ENCODE measurements at places on chromosomes 5 and 9.

DNA sequence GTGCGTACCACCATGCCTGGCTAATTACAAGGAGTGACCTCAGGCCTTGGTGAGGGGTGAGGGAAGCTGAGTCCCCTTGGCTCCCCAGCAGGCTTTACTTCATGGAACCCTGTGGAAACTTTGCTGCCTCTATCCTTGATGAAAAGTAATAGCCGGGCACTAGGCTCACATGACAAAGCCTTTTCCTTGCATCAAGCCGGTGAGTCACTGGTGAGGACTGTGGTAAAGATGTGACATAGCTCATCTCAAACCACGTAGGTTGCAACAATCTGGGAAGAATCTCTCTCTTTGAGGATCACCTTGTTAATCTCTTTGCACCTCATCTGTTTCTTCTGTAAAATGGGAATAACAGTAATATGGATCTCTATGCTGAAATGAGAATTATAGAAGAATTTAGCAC is 116.3 kb upstream of the SLC25A48 start:
- DNase-seq = peak; percentile 78

GRCh38 chr9:20353524-20353923 is 268.8 kb downstream of the MLLT3 start:
- no peak for DNase-seq

- no peak for DNase-seq
These were observed 9.0 kb downstream of the FOXB2 start for GRCh38 chr9:77028478-77028877.

GRCh38 chr9:106644661-106645060 is 218.3 kb upstream of the ZNF462 start:
- DNase-seq = no peak

DNA sequence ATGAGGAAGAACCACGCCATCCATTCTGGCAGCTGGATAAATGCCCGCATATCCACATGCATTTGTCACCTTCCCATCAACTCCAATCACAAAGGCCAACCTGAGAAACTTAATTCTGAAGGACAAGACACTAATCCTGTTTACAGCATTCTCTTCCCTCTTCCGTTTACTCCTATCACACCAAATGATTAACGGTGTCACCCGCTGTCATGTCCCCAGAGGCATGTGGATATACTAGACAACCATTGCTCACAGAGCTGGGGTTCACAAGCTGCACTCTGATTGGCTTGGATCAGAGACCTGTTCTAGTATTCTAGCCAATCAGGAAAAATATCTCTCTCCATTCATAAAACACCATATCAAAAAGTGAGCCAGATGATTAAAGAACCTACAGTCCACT is 3.6 kb downstream of the MACROH2A1 start:
- no peak for DNase-seq

DNA sequence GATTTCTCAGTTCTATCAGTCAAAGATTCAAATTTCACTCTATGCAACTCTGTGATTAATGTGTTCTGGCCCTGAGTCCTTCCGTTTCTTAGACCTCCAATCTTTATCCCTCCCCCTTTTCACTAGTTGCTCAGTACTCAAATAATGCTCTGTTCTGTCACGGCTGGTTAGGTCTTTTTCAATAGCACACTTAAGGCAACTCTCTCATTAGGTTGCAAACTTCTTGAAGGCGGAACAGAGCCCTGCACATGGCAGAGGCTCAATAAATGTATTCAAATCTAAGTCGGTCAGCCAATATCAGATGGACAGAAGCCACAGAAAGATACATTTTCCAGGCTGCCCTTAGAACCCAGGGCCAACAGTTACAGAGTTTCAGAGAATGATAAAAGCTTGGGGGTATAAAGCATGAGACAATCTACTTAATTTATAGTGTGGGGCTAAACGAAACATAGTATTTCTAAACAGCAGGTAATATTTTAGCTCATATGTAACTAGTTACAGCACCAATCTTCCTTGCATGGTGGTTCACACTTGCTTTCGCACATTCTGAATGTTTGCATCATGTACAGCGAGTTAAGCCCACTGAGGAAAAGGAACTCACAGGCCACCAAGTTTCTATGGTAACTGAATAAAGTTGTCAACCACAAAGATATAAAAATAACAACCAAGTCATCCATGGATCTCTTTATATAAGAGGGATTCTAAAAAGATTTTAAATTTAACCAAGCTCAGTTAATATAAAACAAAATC is 67.1 kb upstream of the GOLPH3 start:
- DNase-seq = no peak

DNA sequence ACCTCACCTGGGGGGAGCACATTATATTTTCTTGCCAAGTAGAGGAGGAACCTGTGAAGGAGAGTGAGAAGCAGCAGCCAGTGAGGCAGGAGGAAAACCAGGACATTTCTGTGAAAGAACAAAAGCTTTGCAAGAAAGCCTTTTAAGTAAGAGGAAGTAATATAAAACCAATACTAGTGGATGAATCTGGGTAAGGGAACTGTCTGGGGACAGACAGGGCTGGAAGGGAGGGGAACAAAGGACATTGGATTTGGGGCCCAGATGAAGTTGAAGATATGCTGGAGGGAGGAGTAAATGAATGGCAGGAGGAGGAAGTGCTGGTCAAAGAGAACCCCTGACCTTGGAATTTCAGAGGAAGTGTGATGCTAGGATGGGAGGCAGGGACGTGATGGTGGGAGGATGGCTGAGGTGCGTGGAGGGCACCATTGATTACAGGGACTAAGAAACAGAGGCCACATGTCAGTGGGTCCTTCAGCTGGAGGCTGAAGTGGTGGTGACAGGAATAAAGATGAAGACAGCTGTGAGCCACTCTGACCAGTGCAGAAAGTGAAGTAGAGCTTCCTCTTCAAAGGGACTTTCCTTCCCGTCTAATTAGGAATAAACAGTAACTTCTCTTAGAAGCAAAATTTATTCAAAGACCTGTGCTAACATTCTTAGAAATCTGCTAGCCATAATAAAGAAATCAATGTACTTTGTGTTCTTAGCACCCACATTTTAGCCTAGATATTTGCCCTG is 43.5 kb upstream of the FABP6 start:
- no peak for DNase-seq

DNA sequence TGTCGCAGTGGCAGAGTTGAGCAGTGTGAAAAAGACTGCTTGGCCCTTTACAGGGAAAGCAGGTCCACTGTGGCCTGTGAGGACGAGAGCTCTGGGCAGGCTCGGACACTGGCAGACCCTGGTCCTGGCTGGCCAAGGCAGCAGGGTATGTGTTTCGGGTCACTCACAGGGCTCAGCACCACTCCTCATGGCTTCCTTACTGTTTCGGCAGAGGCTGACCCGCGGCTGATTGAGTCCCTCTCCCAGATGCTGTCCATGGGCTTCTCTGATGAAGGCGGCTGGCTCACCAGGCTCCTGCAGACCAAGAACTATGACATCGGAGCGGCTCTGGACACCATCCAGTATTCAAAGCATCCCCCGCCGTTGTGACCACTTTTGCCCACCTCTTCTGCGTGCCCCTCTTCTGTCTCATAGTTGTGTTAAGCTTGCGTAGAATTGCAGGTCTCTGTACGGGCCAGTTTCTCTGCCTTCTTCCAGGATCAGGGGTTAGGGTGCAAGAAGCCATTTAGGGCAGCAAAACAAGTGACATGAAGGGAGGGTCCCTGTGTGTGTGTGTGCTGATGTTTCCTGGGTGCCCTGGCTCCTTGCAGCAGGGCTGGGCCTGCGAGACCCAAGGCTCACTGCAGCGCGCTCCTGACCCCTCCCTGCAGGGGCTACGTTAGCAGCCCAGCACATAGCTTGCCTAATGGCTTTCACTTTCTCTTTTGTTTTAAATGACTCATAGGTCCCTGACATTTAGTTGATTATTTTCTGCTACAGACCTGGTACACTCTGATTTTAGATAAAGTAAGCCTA is 15.7 kb downstream of the SQSTM1 start:
- DNase-seq = no peak

DNA sequence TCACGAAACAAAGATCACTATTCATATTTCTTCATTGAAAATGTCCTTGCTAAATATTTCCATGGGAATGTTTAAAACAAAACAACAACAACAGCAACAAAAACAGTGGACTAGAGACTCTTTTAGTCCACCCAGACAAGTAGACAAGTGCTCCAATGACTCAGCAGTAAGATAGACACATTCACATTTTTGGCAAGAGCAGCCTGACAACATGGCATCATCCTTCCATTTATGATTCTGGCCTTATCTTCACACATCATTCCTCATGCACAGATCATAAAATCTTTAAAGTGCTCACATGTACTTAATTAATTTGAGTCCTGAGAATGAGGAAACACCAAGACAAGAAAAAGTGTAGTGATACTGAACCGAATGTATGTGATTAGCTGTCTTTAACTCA is 132.6 kb upstream of the PDE4D start:
- peak; percentile 91 for DNase-seq

DNA sequence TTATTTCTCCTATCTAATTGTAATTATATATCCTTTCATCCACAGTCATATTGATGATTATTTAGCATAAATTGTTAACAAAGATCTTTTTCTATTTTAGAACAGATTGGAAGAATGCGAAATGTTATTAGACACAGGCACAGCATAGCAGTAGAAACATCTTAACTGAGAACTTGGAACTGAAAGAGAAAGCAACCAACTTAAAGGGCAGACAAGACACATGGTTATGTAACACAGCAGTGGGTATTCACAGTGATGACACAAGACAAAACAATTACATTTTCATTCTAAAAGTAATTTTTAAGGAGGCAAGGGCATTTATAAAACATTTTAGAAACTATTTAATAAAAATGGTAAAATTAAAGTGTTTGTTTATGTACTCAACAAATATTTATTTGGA is 57.7 kb upstream of the MEF2C start:
- DNase-seq = no peak

- peak; percentile 14 for DNase-seq
These were observed 40.7 kb upstream of the RNU6ATAC start for GRCh38 chr9:134204991-134205578.

DNA sequence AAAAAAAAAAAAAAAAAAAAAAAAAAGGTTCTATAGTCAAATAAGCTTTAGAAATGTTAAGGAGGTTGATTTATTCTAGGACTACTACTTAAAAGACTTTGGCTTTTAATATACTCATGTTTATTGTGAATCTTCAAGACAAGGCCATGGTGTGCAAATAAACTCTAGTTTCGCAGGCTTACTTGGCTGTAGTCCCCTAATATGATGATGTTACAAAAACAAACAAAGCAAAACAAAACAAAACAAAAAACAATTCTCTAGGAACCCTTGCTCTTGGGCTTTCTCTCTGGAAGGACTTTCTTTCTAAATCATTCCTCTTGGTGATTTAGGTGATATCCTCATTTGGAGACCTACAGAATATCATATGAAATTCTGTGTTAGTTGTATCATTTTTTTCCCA is 172.0 kb downstream of the GDNF start:
- DNase-seq = no peak

DNA sequence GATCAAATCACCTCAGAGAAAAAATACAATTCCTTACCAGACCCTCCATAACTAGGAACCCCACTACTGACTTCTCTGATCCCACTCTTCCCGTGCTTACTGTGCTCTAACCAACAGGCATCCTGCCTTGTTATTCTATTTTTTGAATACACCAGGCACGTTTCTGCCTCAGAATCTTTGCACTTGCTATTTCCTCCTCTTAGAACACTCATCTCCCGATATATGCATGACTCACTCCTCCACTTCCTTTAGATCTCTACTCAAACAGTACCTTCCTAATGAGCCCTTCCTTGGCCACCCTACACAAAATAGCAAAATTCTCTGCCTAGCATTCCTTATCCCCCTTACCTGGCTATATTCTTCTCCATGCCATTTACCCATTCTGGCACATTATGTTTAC is 43.9 kb downstream of the MAPKAP1 start:
- peak; percentile 48 for DNase-seq

GRCh38 chr9:113701774-113702755 is 174.0 kb upstream of the ZNF618 start:
- no peak for DNase-seq

DNA sequence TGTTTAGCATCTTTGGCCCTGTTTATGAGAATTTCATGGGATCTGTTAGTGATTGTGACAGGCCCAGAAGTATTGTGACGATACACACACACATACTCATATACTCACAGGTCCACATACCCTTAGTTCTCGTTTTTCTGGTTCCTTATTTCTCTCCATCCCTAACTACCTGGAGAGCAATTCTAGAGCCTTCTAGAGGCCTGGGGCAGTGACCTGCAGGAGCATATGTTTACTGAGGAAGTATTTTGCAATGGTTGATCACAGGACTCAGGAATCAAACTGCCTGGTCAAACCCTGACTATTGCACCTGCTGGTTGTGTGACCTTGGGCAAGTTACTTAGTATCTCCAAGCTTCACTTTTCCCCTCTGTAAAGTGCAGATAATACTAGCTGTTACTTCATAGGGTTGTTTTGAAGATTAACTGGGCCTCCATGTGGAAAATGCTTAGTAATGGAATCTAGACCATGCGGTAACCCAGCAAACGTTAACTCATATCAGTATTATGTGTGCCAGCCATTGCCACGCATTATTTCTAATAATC is 8.7 kb downstream of the PAPPA start:
- no peak for DNase-seq

- DNase-seq = no peak
These were observed 62.2 kb downstream of the NTRK2 start for GRCh38 chr9:84731696-84732095.

DNA sequence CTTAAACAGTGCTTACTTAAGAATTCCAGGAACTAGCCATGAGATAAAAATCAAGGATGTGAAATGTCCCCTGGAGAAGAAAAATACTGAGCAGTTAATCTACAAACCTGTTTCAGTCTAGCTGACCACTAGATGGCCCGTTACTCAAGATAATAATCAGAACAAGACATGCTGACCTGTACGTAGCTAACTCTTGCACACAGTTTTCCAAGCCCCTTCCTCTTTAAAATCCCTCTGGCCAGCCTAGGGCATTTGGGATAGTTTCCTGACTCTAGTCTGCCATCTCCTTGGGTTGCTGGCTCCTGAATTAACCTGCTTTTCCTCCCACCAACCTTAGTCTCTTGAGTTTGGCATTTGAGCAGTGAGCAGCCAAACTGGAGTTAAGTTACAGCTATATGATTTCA is 59.2 kb upstream of the TRAF1 start:
- DNase-seq = peak; percentile 46

DNA sequence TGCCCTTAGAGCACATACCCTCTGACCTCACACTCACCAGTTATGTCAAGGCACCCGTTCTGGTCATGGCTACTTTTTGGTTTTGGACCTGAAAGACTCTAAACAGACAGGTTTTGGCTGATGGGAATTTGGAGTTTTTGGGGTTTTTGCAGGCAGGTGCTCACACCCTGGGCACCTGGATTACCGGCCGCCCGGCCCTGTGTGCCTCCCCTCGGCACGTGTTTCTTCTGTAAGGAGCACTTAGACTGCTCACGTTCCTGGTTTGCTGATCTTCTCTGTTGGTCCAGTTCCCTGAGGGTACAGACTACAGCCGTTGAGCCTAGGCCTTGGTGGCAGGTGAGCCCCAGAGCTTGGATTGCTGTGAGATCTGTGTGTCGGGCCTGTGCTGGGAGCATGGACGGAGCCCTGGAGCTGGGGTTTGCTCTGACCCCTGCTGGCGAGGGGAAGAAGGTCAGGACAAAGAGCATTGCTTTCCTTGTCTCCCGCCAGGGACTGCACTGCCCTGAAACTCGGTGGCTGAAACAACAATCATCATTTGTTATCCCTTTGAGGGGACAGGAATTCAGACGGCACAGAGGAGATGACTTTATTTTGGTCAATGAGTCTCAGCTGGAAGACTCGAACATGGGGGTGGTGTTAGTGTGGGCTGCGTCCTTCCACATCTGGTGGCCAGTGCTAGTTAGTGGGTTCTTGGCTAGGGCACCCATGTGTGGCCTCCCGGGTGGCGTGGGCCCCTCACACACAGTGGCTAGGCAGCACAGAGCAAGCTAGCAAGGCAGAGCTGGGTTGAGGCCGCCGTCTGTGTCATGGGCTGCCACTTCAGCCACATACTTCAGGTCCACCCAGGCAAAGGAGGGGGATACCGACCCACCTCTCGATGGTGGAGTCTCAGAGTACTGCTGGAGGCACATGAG is 76.4 kb downstream of the EHMT1 start:
- peak; percentile 25 for DNase-seq
